ENCODE measurements at places on chromosomes 4 and X.

DNA sequence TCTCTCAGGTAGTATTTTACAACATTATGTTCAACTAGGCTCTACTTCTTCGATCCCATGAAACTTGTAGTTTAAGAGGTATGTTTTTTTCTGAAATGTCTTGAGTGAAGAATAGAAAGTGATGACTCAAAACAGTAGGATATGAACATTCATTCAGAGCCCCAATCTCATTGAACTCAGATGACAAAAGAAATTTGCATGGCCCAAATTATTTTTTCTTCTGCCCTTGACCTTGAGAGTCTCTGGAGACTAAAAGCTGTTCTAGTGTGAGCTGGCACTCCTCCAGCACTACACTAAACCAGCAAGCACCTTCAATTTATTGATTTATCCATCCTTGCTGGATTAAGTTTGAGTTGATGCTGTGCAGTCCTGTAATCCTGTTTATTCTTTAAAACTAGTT, 4.0 kb downstream of the DCLK2 start:
- DNase-seq: no peak

DNA sequence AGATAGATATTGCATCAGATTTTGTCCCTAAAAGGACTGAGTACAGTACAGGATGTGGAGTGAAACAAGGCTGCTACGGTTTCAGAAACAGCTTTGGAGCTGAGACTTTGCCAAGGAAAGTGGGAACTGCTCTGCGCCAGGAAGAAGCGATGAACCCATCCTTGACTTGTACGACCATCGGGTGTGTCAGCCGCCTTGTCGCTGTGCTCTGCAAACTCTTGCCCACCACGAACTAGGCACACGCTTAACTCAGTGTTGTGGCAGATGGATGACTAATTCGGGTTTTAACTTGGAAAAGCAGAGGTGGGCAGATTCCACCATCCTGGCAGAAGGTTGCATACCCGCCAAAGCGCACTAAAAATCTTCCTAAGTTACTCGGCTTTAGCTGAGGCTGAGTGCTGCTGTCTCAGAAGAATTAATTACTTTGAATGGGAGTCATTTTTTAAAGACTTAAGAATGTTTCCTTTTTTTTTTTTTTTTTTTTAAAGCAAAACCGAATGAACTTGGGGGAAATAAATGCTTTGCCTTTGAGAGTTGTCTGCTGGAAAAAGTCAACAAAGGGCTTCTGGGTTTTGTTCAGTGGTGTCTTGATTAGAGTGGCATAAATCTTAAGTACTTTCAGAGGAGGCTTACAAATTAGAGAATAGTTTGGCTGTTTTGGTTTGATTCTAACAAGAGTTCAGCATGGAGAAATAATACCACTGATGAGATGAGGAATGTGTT, 69.5 kb downstream of the SHROOM2 start:
- DNase-seq: no peak

DNA sequence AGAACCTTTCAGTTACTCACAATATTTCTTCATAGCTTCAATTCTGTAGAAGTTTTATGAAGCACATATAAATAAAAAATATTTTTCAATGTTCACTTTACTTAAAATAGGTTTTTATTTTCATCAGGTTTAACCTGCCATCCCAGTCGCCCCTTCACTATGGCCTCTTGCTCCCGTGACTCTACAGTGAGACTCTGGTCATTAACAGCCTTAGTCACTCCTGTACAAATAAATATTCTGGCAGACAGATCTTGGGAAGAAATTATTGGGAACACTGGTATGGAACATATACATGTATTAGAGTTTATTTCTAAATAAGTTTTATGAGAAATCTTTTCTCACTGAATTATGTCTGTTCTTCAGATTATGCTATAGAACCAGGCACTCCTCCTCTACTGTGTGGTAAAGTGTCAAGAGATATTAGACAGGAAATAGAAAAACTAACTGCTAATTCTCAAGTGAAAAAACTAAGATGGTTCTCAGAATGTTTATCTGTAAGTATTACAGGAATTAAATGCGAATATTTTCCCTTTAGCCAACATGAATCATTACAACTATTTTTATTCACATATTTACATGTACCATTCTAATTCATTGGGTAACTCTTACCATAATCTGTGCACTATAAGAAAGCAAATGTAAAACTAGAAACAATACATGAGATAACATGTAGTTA, 45.6 kb downstream of the SPATA4 start:
- no peak for DNase-seq

DNA sequence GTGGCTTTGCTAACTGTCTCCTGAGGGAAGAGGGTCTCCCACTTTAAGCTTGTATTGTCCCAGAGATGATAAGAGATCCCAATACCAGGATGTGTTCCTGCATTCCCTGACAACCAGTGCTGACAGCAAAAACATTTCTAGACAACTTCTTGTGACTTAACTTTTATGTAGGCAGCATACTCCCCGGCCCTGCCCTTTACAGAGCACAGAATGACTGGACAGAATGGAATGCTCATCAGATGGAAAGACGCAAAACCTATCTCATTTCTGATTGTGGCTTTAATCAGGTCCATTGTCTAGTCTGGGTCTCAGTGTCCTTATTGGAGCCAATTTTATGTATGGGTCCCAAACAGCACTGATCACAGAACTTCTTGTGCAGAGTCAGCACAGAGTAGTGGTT, 18.2 kb upstream of the PLAC1 start:
- DNase-seq: no peak

- DNase-seq: no peak
Observed at GRCh38 chr4:176864238-176864637, 71.5 kb upstream of the VEGFC start.

- DNase-seq: no peak
Observed at GRCh38 chr4:100054071-100054470, 104.0 kb upstream of the H2AZ1 start.

GRCh38 chr4:183637461-183637860, 21.5 kb downstream of the RWDD4 start:
- no peak for DNase-seq

DNA sequence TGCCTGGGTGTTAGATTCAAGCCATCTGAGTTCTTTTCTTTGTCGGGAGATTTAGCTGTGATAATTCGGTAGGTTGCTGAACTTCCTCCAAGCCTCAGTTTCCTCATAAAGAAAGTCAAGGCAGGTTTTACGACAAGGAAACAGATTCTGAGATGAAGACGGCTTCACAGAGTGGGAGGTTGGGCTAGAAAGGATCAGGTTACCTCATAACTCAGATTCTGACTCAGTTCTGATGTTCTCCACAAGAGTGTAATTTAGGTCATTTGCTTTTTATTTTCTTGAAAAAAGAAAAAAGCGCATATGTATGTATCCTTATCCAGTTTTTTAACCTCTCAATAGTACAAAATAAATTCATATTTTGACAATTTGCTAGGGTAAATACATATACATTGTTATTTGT, 47.2 kb upstream of the ELOVL6 start:
- no peak for DNase-seq

DNA sequence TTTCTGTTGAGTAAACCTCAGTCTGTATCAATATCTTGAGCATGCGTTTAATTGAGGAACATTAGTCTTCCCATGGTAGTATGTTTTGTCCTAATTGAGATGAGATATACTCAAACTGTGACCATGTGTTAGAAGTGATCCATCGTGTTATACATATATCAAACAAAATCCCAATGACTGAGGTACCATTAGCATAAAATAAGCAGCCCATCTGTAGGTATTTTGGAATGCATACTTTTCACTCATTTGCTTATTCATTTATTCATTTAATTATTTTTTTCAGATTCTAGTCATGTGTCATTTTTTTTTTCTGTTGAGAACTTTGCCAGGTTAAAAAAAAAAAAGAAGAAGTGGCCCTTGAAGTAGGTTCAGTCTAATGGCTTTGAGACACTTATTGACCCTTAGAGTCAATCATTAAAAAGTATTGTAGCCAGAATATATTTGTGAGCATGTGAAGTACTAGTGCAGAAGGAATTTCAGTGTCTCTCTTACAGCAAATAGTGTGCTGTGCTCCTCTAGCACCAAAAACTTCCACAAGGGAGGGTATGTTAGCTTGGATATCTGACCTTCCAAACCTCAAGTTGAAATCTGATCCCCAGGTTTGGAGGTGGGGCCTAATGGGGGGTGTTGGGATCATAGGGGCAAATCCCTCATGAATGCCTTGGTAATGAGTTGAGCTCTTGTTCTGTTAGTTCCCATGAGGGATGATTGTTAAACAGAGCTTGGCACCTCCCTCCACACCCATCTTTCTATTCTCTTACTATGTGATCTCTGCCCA, 130.8 kb upstream of the NPY2R start:
- DNase-seq: no peak

DNA sequence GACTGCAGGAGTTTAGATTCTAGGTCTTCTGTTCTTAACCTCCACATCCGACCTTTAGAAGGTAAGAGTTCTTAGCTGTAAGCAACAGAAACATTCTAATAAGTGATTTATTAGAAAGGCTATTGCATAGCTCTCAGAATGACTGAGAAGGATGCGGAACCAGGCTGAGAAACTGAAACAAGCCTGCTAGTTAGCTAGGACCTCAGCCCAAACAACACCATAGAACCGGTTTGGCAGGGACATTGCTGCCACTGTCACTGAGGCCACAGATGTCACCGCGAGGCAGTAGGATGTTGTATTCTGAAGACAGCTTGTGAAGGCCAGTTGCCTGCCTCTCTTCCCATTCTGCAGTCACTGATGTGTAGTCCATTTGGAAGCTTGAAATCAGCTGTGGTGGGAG, 160.0 kb upstream of the ARX start:
- no peak for DNase-seq

DNA sequence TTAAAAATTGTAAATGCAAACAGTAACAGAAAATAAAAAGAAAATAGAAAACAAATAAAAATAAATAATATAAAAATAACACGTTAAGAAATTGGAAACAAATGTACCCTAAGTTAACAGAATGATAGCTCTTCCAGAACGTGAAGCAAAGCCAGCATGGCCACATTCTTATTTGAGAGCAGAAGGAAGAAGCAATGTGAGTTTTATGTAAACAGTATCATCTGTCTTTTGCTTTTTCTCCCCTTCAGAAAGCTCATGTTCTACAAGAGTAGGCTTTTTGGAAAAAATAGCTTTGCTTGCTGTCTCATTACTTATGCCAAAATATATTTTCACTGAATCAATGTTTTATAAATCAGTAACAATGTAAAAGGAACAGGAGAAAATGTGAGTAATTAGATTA, 18.7 kb downstream of the NPY2R start:
- no peak for DNase-seq

DNA sequence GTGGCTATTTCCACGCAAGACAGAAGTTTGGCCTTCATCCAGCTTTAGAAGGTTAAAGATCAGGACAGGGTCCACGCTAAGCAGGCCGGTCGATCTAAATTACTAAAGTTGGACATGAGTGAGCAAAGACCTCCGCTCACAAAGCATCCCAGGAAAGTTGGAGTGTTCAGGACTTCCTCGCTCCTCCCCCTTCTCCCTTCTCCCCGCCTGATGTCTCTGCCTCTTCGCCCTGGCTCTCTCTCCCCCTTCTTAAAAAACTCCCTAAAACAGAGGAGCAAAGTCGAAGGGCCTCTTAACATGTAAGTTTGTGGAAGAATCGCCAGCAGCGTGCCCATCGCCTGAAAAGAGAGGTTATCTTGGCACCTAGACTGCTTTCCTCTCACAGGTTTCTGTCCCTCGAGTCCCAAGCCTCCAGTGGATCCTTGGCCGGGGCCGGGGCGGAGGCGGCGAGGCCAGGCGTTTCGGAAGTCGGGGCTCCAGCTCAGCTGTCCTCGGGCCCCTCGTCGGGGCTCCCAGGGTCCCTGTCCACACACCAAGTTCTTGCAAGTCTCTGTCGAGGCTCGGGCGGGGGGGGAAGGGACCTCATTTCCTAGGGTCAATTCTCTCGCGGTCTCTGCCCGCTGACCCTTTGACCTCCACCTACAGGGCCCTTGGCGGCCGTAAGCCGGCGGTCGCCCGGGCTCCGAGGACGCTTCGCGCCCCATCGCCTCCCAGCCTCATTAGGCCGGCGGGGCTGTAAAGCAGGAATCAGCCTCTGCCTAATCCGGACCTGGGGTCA, 7.6 kb downstream of the ZIC3 start:
- DNase-seq: no peak

DNA sequence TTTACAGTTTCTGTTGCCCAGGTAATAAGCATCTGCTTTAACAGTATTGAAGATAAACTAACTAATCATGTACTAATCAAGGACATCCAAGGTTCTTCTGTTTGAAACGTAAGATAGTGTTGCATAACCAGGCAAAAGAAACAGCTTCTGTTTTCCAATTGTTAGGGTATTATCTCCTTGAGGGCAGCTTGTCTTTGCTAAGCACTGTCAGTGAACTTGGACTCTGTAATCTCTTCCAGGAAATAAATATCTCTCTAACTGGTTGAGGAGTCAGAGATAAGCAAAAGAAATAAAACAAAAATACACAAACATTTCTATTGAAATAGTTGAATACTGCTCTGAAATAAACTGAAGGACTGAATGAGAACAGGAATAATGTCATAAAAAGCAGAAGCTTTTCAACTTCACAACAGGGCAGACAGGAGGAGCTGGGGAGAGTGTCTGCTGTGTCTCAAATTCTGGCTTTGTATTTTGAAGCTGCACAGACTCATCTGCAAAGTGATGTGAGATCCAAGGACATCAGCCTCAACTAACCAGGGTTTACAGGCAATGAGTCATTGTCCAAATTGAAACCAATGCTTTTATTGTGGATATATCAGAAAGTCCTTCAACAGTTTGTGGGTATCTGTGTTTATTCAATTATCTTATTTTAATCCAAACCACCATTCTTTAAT, 1253.0 kb upstream of the PCDH7 start:
- DNase-seq: no peak

- no peak for DNase-seq
Observed at GRCh38 chrX:110218591-110218990, 99.3 kb downstream of the AMMECR1 start.

GRCh38 chr4:8439914-8440491, 520 bp downstream of the ACOX3 start:
- no peak for DNase-seq

- no peak for DNase-seq
Observed at GRCh38 chr4:126271292-126271691, 956.5 kb downstream of the FAT4 start.

- no peak for DNase-seq
Observed at GRCh38 chr4:138392751-138393308, 150.7 kb upstream of the SLC7A11 start.

DNA sequence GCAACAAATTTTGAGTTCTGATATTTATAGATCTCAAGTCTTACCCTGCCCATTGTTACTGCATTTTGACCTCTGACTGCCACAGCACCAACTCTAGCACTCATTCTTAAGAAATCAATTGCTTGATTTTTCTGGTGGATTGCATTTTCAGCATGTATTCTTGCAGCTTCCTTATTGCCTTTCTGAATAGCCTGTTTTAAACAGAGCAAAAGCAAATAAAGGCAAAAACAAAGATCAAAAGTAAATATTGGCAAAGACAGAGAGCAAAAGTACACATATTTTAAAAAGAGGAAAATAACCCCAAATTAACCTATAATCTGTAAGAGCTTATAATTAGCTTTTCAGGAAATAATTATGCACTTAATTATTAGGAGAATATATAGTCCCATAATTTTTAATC, 129.4 kb upstream of the TENT5D start:
- DNase-seq: no peak

DNA sequence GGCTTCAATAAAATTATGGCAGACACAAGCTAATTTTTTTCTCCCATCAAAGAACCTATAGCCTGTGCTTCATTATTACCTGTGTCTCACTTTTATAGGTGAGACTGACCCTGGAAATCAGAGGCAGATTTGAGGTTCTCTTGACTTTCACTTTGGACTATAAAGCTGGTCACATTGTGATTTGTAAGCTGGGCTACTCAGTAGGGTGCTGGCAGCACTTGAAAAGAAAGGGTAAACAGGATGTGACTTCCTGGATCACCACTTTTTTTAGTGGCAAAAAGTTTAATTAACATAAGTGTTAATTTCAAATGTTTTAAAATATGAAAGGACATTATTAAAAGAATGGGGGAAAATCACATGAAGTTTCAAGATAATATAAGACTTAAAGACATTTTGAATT, 50.6 kb upstream of the GATB start:
- no peak for DNase-seq
